ENCODE measurements at places on chromosomes 1 and 21. TPM values are rescaled to one million over a fixed set of nuclear protein-coding genes. Genes with fewer than 3 reads are reported as not detected.

Gene LYPD8
- total RNA-seq: not detected

Gene KCNJ6
- total RNA-seq: not detected

Gene PLCH2
- 16.7 TPM for total RNA-seq

Gene GLMN
- 14.2 TPM for total RNA-seq

Gene OR14I1
- total RNA-seq: not detected

Gene CLDN17
- total RNA-seq: not detected

Gene LINGO4
- 0.50 TPM for total RNA-seq

Gene KRTAP10-11
- not detected for total RNA-seq

Gene CFAP107
- not detected for total RNA-seq

Gene BMP8B
- total RNA-seq: 0.12 TPM

Gene AVPR1B
- total RNA-seq: not detected

Gene CD1D
- not detected for total RNA-seq

Gene C1orf185
- total RNA-seq: not detected

Gene HTR1D
- total RNA-seq: not detected

Gene RBBP4
- 311 TPM for total RNA-seq

Gene MAP3K7CL
- total RNA-seq: 5.0 TPM

Gene ANKRD34A
- 2.2 TPM for total RNA-seq

Gene OR2L3
- not detected for total RNA-seq

DNA sequence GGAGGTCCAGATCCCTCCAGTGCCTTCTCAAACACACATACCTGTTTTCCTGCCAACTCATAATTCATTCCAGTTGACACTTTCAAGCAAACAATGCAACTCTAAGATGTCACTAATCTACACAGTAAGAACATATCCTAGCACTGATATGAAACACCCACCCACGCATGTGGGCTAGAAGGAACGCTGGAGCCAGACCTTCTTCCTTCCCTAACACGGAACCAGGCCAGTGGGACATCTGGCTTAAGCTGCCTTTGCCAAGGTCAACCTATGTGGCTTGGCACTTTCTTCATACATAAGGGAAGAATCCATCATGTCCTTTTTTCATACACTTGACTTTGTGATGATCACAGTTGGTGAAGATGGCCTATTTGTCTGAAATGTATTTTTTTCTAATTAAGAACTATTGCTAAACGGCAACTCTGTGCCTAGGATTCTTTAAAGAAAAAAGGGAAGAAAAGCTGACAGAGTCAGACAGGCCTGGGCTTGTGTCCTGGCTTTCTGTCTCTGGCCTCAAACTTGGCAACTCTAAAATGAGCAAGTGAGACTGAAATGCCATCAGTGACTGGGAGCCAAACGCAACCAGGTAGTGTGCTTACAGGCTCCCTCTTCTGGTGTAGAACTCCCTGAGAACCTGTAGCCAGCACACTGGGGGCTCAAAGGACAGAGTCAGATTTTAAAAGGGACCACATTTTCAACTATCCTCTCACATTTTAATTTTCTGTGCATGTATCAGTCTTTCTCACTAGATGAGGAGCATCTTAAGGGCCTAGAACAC, 92.6 kb upstream of the BEND5 start:
- DNase-seq: no peak

DNA sequence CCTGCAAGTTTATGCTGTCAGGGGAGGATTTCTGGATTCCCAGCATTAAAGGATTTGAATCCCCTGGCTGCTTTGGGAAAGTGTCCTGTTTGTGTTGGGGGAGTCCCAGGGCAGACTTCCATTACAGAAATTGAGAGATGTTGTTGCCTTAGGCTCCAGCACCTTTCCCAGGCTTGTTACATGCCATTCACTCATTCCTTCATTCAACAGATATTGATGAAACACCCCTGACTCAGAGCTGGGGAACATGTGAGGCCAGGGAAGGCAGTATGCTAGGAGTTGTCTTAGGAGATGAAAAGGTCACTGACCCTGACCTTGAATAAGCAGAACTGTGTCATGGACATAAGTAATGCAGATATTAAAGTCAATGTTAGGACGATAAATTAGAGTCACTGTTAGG, 161.7 kb downstream of the NTMT2 start:
- DNase-seq: no peak

DNA sequence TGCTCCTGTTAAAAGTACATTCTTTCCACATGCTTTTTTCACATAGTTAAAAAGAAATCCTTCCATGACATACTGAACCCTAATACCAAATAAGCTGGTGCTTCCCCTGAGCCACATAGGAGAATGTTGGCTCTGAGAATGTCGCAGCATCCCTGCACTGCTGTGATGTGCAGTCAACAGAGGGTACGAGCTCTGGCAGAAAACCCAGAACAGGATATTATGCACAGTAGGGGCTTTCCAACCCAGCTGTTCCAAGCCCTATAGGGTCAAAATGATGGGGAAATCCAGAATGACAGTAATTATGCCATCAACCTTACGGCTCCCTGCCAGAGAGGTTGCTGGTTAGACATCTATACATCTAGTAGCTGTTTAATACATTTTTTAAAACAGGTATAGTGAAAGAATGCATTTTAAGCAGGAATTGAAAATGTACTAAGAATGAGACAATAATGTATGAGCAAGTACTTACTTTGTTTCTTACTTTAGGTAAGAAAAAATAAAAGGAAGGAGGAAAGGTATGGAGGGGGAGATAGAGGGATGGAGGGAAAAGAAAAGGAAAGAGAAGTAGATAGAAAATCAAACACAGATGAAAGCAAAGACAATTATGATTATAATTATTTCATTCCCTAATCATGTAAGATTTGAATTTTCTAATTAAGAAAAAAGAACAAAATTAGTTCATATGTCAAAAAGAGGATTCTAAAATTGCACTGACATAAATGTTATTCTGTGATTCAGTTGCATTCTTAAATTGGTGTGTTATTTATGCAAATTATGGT, 126.0 kb downstream of the NR5A2 start:
- DNase-seq: peak; percentile 35

- DNase-seq: no peak
These were observed 6.9 kb downstream of the ZNF691 start for GRCh38 chr1:42853116-42853884.

DNA sequence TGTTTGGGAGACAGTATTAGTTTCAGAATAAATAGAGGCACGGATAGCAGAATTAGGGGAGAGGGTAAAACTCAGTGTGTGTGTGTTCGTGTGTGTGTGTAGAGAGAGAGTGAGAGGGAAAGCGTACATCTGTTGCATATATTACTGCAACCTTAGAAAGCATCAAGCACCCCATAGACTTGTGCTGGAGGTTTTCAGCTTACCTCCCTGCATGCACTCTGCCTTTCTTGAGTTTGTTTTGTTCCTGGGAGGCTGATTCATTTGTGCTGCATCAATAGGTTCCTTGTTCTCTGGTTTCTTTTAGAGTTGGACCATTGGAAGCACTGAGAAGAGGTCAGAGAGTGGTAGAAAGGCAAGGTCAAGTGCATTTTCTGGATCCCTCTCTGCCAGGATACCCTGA, 104.4 kb upstream of the KCNK1 start:
- DNase-seq: no peak

GRCh38 chr1:182568647-182569284, 20.3 kb downstream of the RNASEL start:
- no peak for DNase-seq

DNA sequence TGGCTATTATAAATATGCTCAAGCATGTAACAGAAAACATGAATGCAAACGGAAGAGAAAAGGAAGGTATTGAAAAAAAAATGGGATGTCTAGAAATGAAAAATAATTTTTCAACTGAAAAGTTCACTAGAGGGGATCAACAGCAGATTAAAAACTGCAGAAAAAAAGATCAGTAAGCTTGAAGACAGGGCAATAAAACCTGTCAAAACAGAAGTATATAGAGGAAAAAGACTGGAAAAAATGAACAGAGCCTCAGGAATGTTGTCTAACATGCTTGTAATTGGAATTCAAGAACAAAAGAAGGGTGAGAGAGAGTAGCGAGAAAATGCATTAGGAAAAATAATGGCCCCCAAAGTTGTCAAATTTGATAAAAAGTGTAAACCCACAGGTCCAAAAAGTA, 29.6 kb downstream of the CRYAA start:
- no peak for DNase-seq

- DNase-seq: no peak
These were observed 327.5 kb upstream of the LYPLAL1 start for GRCh38 chr1:218846181-218846580.

- DNase-seq: peak; percentile 33
These were observed 21.9 kb upstream of the ALDH4A1 start for GRCh38 chr1:18924221-18924691.

DNA sequence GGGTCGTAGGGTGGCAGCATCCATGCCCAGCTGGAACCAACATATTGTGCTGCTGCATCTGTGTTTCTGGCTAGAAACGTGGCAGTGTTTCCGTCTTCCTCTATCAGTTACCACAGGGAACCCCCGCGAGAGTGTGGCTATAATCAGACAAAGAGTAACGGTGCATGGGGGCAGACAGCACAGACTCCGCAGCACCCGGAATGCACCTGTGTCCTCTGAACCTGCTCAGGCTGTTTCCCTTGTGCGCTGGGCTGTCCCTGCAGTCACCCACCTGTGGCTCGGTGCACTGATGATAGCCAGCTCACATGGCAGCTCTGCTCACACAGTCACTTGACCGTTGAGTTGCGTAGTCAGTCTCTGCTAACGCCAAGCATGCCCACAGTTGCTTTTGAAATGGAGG, 11.4 kb upstream of the PCBP3 start:
- DNase-seq: no peak

GRCh38 chr1:19639999-19640362, 4.1 kb upstream of the NBL1 start:
- no peak for DNase-seq

DNA sequence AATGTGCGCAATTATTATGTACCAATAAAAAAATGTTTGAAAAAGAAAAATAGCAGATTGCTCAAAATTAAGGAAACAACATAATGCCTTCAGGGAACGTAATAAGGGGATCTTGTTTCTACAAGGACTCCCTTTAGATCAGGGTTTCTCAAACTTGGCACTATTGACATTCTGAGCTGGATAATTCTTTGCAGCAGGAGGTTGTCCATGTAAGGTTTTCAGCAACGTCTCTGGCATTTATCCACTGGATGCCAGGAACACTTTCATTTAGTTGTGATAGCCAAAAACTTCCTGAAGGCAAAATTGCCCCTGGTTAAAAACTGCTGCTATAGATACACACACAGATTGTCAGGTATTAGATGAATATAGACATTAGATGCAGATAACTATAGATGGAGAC, 666.7 kb upstream of the ADAMTS5 start:
- no peak for DNase-seq

GRCh38 chr1:70077066-70077465, 128.3 kb downstream of the LRRC40 start:
- no peak for DNase-seq

GRCh38 chr1:53766831-53767405, 28.0 kb upstream of the GLIS1 start:
- DNase-seq: no peak

DNA sequence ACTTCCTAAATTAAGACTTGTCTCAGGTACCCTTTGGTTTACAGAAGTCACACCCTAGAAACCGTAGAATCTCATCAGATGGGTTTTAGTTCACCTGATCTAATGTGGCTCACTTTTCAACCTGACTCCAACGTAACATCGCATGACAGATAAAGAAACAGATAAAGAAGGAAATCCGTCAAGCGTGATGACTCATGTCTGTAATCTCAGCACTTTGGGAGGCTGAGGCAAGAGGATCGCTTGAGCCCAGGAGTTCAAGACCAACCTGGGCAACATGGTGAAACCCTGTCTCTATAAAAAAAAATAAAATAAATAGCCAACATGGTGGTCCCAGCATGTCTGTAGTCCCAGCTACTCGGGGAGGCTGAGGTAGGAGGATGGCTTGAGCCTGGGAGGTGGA, 97.3 kb downstream of the SPSB1 start:
- DNase-seq: no peak

- no peak for DNase-seq
These were observed 32.8 kb downstream of the ABCG1 start for GRCh38 chr21:42251654-42252324.

GRCh38 chr1:4468804-4469514, 185.4 kb upstream of the AJAP1 start:
- DNase-seq: no peak

GRCh38 chr1:168410464-168410863, 129.8 kb downstream of the TBX19 start:
- no peak for DNase-seq

DNA sequence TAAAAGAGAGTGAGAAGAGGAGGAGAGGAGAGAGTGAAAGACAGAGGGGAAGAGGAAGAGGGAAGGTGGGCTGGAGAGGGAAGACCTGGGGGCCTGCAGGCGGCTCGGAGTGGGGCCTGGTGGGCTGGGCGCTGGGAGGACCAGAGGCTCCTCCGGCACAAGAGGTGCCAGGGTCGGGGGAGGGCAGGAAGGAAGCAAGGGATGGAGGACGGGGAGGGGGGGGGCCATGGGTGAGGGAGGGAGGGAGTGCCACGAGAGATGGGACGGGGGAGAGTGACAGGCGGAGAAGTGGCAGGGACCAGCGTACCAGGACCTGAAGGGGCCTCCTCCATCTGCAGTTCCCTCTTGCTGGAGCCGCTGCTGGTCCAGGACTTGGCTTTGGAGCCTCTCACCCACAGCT, 87.7 kb downstream of the CASZ1 start:
- no peak for DNase-seq

DNA sequence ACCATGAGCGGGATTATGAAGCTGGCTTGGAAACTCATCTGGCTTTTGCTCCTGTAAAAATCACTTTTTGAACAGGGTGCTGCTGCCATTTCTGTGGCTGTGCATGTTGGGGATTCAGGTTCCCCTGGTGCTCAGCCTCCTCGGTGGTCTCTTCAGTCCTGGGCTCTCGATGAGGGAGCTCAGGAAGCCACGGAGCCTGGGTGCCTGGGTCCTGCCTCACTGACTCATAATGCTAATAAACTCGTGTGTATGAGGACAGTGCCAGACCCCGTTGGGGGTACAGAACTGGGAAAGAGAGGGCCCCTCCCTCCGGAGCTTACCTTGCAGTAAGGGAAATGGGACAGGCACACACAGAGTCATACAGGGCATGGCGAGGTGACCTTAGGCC, 5.8 kb downstream of the COQ8A start:
- no peak for DNase-seq

DNA sequence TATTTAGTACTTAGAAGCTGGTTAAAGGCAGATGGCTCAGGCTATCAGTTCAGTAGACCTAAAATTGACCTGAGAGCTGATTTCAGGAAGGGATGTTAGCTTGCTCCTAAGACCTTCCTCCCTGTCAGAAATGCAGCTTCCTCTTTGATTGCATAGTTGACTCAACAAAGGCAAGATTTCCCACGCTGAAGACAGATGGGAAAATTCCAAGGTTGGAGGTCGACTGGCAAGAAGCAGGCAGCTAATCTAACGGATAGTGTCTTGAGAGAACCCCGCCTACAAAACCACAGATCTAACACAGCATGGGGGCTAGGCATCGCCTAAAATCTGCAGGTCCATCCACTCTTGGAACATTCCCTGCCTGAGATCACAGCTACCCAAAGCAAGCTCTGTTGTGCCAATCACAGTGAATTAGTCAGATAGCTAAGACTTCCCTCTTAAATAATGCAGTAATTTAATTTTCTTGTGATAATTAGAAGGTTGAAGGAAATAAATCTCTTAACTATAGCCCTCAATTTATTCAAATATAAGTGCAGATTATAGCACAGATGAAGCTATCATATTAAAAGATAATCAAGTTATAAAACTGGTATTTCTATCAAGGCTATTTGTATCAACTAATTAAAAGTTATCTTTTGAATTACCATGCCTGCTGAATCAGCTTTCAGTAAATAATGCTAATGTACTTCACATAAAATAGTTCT, 357.8 kb upstream of the SGIP1 start:
- no peak for DNase-seq

- DNase-seq: no peak
These were observed 5.0 kb downstream of the TOR1AIP2 start for GRCh38 chr1:179872558-179872957.

GRCh38 chr1:241724741-241725356, 72.8 kb downstream of the WDR64 start:
- no peak for DNase-seq
